ENCODE measurements at places on chromosomes 12 and 14.

DNA sequence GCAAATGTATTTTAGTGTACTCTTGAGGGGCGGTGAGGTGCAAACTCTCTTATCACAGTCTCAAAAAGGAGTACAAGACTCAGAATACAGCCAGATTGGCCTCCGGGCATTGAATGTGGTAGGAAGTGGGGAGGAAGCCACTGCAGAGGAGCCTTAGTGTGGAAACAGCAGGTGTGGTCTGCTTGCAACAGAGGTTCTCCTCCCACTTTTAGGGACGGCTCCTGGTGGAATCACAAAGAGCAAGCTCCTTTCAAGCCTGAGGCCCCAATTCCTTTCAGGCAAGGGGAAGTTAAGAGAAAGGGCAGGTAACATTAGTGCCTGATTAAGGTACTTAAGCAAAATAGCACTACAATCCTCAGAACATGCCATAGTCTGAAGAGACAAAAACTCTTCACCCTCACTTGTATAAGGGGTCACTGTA lies 23.7 kb upstream of the SLC2A3 start:
- DNase-seq = peak; percentile 48

GRCh38 chr14:85363358-85363757 lies 166.6 kb upstream of the FLRT2 start:
- DNase-seq = no peak

DNA sequence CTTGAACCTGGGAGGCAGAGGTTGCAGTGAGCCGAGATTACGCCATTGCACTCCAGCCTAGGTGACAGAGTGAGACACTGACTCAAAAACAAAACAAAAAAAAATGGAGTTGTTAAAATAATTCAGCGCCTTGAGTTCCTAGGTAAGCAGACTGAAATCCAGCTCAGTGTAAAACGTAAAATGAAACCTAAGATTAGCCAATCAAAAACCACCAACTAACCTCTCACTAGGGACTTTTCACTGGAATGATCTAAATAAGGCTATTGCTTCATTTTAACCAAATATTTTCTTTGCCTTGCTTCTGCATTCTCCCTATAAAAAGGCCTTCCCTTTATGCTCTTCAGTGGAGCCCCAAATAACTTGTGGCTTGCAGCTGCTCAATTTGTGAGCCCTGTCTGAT lies 91.6 kb upstream of the HIF1A start:
- no peak for DNase-seq

- no peak for DNase-seq
These were observed 104.1 kb downstream of the FOXN3 start for GRCh38 chr14:89312932-89313331.

- no peak for DNase-seq
These were observed 5.0 kb downstream of the HNRNPC start for GRCh38 chr14:21264025-21264801.

GRCh38 chr14:76829650-76830421 lies 3.6 kb downstream of the LRRC74A start:
- no peak for DNase-seq

DNA sequence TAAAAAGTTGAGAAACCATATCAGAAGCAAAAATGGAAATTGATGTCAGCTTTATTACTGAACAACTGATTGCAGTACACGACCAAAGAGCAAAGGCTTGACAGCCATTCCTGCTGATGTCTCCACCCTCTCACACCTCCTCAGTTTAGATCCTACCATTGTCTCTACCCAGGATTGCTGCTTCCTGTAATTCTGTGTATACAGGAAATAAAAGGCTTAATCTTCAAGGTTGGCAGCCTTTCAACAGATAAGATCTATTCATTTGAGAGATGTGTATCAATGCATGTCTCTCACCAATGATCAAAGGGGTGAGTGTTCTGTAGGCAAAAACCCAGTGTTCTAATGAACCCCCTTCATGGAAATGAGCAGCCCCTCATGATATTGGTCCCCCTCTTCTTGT lies 27.0 kb downstream of the SLCO1C1 start:
- no peak for DNase-seq

- DNase-seq = no peak
These were observed 12.1 kb downstream of the LTBP2 start for GRCh38 chr14:74599946-74600345.

- no peak for DNase-seq
These were observed 132.0 kb upstream of the ARHGAP5 start for GRCh38 chr14:31945074-31945613.

DNA sequence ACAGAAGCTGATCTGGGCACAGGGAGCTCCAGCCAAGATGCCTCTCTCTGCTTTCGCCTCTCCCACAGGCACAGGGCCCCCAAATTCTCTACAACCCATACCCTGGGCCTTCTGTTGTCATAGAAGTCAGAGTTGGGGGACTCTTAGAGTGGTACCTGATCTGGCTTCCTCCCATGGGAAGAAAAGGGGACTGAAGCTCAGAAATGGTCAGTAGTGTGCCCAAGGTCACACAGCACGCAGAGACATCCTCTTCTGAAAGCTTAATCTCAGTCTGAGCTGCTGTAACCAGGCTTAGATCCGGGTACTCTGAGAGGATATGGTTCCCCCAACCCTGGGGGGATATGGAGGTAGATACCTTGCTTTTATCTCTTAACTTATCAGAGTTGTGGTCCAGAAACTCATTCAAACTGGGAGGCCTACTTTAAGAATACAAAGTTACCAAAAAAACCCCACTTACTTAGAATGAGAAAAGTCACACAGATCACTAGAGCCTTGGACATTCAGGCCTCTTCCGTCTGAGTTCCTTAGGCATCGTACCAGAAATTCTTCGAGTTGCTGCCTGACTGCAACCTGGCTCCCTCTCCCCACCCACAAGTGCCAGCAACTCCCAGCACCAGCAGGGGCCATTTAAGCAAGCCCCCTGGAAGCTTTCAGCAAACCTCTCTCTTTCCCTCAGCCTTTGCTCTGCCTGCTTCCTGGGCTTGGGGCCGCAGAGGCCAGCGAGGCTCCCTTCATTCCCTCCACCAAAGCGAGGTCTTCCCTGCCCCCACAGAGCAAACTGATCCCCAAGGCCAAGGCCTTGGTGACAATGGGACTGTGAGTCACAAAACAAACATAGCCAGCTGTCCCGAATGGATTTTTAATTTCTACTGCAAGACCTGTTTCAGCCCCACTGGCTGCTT lies 13.9 kb downstream of the KRT7 start:
- DNase-seq = no peak

DNA sequence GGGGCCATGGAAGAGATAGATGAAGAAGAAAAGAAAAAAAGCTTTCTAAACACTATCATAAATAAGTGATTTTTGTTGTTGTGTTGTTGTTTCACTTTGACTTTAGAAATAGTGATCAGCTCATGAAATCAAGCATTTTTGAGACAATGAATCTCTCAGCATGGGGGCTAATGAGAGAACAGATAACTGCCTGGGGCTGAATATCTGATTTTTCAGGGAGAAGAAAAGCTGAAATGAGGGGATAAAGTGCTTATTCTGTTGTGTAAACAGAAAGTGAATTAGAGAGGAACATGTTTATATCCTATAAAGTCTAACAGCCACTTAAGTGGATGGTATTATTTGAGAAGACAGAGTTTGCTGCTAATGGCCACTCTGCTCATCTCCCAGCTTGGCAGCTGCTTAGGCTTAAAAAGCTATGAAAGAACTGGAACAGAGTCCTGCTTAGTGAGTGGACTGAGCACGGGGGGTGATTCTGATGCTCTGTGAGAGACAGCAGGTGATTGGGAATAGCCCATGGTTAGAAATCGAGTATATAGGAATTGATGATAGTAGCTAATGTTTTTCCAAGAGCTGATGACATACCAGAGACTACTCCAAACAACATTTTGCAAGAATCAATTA lies 646.1 kb upstream of the TMEM132C start:
- DNase-seq = no peak

DNA sequence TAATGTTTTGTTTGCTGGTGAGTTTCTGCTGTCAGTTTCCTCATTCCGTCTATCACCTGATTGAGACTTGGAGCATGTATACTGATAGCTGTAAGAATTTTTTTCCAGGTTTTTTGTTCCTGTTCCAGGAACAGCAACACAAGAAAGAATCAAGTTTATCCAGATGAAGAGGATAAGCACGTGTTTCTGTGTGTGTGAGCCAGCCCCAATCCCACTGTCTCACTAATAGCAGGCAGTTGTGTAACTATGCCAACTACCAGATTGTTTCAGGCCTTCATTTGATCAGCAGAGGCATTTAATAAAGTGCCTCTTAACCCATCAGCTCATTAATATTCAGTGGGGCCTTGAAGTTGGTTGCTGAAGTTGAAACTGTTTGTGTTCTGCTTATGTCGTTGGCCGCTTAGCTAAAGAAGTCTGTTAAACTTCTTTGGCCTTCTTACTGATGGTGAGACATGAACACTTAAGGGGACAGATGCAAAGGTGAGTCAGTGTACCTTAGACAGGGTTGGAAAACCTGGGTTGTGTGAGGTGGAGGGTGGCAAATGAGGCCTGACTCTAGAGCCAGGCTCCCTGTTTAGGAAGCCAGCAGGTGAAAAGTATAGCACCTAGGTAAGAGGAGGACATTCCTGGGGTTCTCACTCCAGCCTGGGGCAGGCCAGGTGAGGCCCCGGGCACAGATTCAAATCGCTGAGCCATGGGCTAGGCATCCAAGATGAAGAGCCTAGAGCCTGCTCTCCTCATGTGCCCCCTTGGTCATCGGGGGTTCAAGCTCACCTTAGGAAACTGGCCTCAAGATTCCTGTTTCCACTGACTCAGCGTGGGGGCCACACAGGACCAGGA lies 3.7 kb downstream of the ANKRD13A start:
- no peak for DNase-seq

DNA sequence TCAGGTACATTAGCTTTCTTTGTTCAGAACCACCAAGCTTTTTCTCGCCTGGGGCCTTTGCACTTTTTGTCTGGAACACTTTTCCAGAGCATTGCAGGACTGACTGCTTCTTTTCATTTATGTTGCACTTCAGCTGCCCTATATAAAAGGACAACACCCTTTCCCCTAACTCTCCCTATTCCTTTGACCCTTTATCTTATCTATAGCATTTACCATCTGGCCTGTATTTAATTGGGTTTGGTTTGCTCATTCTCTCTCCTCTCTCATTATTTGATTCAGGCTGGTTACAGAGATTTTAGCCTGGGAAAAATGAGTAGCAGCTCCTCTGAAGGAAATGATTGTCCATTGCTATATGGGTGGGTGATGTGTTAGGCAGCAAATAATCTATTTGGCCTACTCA lies 165.4 kb downstream of the KICS2 start:
- DNase-seq = no peak

- DNase-seq = no peak
These were observed 58.6 kb upstream of the PARP11 start for GRCh38 chr12:3931776-3932175.

DNA sequence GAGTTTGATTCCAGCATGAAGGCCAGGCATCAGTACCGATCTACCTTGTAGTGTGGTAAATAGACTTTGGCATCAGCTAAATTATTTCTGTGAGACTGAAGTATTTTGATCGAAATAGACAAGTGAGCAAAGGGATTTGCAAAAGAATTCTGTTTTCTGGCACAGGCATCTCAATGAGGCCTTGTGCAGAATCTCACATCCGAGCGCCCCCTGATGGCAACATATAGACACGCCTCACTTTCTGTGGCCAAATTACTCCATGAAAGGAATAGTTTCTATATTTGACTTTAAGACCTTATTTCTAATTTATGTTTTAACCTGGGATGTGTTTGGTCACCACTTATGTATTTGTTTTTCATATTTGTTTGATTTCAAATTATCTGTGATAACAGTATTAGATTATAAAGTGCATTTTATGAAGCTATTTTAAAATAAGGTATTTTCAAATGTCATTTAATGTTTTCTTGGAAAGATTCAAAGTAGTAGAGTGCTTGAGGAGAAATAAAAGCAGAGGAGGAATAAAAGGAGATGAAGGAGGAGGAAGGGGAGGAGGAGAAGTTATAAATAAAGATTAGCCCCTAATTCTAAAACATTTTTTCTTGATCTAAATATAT lies 731.9 kb downstream of the NRXN3 start:
- DNase-seq = no peak

DNA sequence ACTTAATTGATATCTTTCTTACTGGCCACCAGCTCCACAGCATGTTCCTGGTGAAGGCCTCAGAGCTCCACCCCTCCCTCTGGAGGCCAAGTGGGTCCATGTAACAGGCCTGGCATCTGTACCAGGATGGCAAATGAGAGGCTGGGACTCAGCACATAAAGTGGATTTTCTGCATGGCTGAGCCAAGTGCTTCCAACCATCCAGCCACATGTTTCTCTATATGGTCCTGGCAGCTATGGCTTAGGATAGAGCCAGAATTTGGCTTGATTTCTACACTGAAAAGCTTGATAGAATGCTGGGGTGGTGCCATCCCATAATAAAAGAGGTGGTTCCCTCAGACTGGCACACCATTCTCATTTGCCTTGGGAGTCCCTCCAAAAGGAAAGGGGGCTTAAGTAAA lies 94.1 kb downstream of the PAX9 start:
- no peak for DNase-seq

DNA sequence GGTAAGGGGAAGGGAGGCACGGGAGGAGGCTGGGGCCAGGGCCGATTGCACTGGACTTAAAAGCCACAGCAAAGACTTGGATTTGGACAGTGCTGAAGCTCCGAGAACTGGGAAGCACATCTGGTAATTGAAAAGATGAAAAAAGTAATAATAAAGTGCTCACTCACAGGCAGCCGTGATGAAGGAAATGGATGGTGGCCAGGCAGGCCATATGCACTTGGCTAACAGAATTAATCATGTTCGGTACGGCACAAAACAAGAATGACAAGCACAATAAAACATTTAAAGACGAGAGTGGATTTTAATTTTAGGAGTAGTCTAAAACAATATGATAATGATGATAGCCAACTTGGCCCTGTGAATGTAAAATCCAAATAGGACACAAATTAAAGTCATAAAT lies 154.3 kb downstream of the VRK1 start:
- DNase-seq = no peak

GRCh38 chr12:23585782-23586163 lies 363.7 kb downstream of the SOX5 start:
- DNase-seq = no peak

DNA sequence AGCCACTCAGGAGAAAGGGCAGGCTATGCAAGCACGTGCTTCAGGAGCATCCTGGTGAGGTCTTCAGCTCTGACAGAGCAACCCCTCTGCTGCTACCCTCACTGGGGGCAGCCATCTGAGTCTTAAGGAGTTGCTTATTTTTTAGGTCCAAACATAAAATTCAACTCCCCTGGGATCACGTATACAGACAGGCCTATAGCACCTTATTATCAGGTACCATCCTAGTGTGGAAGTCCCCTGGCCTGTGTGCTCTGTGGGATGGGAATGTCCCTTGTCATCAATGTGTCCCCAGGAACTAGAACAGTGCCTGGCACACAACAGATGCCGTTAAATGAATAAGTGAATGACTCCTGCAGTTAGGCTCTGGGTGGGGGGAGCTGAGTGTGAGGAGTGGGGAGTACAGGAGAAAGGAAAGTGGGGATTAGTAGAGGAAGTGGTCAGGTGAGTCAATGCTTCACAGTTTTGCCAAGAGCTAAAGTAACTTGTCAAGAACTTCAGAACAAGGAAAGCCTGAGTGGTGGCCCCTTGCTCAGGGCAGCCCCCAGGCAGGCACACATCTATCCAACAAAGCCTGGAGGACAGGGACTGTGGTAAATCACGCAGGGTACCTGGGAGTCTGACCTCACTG lies 33.5 kb downstream of the DAD1 start:
- DNase-seq = peak; percentile 63

GRCh38 chr12:99960311-99960710 lies 24.4 kb downstream of the ANKS1B start:
- no peak for DNase-seq

All from stimulated activated CD8-positive, alpha-beta memory T cell treated with anti-CD3 and anti-CD28 coated beads, Interleukin-7, amount 100 ng/mL, for 48 hours (primary cell).